ENCODE measurements at places on chromosomes 2 and 18.

DNA sequence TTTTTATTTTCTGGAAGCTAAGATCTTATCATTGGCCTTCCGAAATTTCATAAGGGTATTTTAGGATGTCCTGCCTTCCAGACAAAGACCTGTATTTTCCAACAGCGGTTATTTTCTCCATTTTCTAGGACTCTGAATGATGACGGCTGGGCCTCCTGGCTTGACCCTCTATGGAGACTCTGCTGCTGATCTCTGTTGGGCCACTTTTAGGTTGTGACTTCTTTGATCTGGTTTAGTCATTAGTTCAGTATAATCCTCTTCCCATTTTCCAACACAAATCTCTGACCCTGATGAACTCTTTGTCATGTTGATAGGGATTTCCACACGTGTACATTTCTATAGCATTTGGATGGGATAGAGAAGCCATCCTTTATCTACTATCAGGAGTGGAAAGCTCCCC, 93.7 kb downstream of the HS1BP3 start:
- no peak for DNase-seq

- DNase-seq, result no peak
These were observed 25.5 kb upstream of the ALPP start for GRCh38 chr2:232353096-232353495.

DNA sequence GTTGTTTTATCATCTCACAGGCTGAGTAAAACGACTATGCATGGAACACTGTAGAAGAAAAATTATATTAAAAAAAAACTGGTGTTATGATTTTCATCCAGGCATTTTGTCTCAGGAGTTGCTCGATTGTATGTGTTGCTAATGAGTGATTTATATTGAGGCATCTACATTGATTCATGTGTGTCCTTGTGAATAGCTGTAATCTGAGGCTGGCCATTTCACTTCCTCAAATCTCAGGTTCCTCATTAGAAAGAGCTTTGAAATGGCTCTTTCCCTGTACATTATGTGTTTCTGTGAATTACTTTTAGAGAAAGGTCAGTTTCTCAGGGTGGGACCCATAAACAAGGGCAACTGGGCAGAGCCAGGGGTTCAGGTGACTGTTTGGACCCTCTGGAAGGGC, 2.3 kb downstream of the IL18R1 start:
- DNase-seq, result no peak

DNA sequence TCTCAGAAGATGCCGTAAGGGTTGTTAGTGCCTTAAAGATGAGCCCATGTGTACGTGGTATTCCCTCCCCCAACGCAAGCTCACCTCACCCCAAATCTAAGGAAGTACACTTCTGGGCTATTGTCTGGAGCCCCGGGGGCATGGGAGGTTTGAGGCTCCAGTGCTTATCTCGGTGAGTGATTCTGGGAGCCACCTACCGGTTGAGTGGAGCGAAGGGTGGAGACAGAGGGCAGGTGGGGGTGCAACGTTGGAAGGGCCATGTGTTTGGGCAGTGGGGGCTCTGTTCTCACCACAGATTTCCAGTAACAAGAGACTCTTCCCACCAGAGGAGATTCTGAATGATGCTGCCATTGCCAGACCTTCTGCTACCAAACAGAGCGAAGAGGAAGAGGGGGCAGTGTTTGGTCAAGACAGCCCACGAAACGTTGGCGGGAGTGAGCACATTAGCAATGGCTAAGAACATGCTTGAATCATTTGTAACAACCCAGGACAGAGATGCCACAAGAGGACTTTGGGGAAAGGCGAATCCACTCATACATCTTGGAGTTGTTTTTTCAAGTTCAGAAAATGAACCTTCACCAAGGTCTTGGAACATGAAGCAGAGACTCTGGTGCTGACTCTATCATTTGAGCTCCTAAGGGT, 38.7 kb downstream of the TWIST2 start:
- no peak for DNase-seq

DNA sequence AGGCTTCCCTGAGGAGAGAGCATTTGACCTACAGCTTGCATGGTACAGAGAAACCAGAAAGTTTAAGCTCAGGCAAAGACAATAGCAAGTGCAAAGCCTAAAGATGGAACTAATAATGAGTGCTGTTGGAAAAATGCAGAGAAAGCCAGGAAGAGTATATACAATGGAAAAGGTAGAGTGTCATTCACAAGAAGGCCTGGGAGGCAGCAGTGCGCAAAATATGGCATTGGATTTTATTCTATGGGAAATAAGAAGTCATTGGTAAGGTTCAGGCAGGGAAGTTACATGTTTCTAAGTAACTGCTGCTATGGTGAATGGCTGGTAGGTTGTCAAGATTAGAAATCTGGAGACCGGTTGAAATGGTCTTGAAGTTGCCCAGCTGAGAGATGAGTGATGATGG, 2167.3 kb upstream of the CELF4 start:
- DNase-seq, result no peak

GRCh38 chr18:50775726-50776125, 44.1 kb downstream of the MRO start:
- no peak for DNase-seq

- no peak for DNase-seq
These were observed 29.4 kb downstream of the HADHB start for GRCh38 chr2:26274058-26274613.

- DNase-seq, result no peak
These were observed 33.8 kb downstream of the LCLAT1 start for GRCh38 chr2:30480703-30481322.

GRCh38 chr2:200377355-200378336, 71.2 kb downstream of the SPATS2L start:
- no peak for DNase-seq
